ENCODE measurements at places on chromosomes 5 and 9.

DNA sequence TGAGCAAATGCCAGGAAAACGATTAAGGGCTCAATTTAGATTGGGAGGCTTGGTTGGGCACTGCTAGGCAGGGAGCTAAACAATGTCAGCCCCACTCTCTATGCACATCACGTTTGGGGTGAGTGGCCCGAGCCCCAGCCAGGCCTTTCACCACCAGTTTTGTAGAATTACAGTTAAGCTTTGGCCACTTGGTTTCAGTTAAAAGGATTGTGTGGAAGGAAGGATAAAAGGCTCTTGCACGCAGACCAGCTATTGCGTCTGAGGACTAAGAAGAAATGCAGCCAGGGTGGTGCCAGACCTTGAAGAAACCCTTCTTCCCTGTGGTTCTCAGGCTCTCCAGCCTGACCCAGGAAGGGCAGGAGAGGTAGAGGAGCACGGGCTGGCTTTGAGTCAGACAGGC lies 125.3 kb upstream of the SLC44A1 start:
- no peak for DNase-seq

- DNase-seq: no peak
These were observed 182.4 kb upstream of the OTULINL start for GRCh38 chr5:14399054-14399692.

DNA sequence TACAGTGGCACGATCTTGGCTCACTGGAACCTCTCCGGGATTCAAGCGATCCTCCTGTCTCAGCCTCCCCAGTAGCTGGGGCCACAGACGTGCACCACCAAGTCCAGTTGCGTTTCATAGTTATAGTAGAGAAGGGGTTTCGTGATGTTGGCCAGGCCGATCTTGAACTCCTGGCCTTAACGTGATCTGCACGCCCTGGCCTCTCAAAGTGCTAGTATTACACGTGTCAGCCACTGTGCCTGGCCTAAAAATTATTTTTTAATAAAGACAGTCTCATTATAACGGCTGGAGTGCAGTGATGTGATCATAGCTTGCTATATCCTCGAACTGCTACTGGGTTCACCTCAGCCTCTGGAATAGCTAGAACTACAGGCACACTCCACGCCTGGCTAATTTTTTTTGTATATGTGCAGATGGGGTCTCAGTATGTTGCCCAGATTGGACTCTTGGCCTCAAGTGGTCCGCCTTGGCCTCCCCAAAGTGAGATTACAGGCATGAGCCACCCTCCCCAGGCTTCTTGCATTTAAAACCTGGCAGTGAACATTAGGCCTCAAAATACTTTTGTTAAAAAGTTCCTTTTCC lies 4.4 kb downstream of the NPM1 start:
- no peak for DNase-seq

DNA sequence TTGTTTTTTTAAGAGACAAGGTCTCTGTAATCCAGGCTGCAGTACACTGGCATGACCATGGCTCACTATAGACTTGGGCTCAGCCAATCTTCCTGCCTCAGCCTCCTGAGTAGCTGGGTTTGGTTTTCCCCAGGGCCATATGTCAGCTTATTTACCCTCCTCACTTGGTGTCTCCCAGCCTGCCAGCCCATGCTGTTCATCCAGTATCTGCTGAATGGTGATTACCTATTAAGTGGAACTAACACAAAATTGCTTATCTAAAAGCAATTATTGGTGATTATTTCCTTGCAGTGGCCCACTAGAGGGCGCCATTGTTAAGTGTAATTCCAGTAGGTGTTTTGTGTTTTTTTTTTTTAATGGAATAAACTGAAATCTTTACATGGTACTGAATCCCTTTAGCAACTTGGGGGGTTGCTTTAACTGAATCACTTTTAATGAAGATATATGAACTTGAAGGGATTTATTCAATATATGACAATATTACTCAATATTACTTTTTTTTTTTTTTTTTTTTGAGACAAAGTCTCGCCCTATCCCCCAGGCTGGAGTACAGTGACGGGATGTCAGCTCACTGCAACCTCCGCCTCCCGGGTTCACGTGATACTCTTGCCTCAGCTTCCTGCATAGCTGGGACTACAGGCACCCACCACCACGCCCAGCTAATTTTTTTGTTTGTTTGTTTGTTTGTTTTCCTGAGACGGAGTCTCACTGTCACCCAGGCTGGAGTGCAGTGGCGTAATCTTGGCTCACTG lies 13.8 kb downstream of the EXOSC2 start:
- DNase-seq: peak; percentile 54

DNA sequence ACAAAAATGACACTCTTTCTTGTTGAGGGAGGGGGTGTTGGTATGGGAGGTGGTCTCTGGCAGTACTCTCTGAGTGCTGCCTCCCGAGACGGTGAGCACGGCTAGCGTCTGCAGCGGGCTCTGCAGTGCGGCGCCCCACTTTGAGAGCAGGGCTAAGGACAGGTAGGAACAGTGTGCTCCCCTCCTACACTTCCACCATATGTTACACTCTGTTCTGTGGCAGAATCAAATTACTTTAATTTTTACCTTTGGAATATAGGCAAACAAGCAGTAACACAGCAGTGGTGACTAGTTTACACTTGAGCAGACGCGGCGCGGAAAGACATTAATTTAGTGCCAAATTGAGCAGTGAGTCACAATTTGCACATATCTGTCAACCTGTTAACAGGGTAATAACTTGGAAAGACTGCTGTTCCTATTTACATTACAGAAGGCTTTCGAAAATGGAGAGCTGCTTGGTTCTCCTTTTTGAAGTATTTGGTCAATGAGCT lies 136.3 kb downstream of the MED27 start:
- no peak for DNase-seq

DNA sequence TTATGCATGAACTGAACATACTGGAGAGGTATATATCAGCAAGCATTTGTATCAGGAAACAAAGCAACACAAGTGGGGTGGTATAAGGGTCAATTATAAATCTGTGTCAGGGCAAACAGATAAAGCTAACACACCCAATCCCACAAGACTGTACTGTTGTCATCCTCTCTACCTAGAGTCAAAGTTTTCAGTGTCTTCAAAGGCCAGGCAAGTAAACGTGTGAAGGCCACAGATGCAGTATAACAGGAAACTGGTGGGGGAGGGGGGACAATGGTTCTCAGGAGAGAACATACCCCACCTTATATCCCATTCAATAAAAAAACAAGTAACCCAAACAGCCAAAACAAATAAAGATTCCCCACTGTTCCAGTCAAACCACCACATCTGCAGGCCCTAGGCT lies 22.1 kb downstream of the ELP1 start:
- DNase-seq: no peak

GRCh38 chr5:89241186-89241585 lies 358.2 kb upstream of the MEF2C start:
- DNase-seq: peak; percentile 13

GRCh38 chr9:129549684-129550083 lies 71.2 kb downstream of the C9orf50 start:
- no peak for DNase-seq

DNA sequence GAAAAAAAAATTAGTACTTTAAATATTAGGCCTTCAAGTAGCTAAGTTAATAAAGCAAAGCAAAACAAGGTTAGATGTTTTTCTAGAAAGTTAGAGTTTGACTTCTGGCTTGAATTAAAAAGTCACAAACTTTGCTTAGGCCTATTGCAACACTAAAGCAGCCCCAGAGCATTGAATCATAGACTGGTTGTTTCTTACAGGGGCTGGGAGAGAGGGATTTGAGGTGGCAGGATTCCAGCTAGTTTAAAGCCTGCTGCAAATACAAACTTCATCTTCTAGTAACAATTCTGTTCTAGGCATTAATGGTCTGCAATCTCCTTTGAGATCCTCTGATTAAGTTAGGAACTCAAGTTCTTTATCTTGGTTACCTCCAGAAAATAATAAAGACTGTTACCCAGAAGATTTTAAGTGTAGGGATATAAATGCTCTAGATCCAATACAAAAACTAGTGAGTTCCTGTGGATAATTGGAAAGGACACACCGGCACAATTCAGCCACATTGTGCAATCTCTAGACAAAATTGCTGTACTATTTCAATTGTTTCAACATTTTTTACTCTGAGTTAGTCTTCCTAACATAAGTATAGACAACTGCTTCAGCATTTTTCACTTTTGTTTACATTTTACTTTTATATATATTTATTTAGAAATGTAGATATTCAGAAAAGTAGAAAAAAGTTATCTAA lies 12.6 kb downstream of the OR13C5 start:
- no peak for DNase-seq

DNA sequence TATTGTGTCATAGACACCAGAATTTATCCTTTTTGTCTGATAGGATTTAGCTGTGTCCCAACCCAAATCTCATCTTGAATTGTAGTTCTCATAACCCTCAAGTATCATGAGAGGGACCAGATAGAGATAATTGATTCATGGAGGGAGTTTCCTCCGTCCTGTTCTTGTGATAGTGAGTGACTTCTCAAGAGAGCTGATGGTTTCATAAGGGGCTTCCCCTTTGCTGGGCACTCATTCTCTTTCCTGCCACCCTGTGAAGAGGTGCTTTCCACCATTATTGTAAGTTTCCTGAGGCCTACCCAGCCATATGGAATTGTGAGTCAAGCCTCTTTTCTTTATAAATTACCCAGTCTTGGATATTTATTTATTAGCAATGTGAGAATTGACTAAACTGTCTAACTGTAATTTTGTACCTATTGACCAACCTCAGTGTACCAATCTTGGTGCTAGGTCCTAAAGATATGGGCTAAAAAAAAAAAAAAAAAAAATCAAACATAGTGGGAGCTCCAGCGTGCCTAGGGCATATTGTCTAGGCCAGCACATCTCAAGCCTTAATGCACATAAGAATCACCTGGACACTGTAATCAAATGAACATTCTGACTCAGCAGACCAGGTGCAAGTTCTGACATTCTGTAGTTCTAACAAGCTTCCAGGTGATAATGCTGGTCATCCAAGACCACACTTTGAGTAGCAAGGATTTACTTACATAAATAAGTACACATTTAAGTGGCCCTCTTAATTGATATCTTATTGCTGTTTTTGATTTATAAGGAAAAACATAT lies 30.5 kb downstream of the ST8SIA4 start:
- DNase-seq: no peak

GRCh38 chr9:2378266-2378665 lies 243.3 kb upstream of the VLDLR start:
- no peak for DNase-seq

DNA sequence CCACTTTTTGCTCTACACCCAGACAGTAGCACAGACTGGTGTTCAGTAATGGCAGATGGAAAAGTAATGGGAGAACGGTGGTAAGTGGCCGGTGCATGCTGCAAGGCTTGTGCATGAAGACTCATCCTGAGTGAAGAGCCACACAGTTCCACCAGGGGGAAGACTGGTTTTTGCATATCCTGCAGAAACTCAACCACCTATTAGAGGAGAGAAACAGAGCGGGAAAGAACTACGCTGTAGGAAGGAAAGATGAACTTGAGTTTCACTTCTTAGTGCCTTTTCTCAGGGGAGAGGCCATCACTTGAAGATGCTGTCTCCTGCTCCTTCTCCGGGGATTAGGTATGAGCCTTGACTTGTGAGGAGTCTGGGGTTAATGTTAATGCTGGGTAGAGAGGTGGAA lies 9.4 kb upstream of the PRSS3 start:
- no peak for DNase-seq

DNA sequence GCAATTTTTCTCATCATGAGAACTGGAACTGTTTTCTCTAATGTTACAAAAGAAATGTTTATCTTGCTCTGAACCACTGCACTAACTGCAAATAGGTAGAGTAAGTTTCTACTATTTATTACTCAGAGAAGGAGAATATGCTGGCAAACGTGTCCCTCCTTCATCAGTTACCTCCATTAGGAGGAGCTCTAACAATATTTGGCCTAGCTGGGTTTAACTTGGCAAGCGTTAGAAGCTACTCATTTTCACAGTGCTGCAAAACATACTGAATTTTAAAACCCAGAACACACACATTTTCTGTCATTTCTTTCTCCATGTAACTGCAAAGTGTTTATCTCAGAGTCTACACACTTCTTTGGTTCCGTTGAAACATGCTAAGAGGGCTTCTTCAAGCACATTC lies 101.0 kb upstream of the GABRG2 start:
- DNase-seq: no peak

- DNase-seq: no peak
These were observed 25.7 kb upstream of the PPP3R2 start for GRCh38 chr9:101620452-101620851.

DNA sequence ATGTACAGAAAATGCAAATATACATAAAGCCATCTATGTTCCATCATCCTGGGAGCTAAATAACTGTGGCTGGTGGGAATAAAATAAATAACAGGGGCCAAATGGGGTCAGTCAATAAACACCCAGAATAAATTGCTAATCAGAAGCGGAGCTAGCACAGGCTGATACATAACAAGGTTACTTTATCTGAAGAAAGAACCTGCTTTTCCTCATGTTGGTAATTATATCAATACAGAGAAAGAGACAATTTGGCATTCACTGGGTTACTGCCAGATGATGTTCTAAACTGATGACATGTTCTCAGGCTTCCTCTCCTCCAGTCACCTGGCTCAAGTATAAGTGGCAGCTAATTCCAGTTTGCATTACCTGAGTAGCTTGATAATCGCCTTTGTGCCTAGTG lies 144.9 kb upstream of the CD180 start:
- no peak for DNase-seq

DNA sequence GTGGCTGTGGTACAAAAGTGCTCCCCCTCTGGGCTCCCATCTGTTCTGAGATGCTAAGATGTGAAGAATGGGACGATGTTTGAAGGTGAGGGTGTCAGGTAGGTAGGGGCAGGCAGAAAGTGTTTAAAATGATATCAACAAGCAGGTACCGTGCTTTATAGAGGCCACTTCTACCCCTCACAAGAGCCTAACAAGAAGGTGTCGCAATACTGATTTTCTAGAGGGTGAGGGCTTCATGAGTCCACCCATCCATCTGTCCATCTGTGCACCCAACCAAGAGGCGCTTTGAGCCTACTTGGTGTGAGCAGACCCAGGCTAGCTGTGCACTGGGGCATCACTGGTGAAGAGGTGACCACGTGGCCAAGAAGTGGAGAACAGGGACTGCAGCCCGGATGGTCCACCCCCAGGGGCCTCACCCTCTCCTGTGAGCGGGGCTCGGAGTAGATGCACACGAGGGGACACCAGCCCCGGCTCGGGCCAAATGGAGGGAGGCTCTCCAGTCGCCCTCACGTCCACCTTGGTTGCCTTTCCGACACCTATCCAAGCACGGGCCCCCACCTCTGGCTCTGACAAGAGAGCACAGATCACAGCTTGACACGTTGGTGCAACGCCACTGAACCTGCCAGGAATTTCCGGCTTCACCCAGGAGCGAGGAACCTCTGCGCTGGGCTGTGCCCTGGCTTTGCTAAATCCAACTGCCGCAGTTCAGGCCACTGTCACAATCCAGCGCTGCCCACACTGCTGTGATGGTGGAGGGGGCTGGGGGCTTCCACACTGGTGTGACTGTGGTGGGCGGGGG lies 34.5 kb downstream of the CRB2 start:
- no peak for DNase-seq

GRCh38 chr5:131899686-131900085 lies 45.8 kb downstream of the MEIKIN start:
- DNase-seq: no peak

DNA sequence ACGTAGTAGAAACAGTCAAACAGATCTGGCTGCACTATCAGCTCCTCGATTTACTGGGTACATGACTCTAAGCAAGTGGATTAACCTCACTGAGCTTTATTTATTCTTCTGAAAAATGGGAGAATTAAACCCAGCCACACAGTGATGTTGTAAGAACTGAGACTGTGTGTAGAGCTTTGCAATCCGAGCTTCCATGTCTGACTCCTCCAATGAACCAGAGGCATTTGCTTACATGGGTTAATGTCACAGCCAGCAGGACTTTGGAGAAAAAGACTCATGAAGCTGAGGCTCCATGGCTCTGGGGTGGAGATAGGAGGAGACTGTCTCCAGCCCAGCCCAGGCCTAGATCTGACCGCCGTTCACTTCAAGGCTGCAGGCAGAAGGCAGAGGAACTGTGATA lies 201.3 kb downstream of the CDK5RAP2 start:
- no peak for DNase-seq
